ENCODE measurements at places on chromosomes 7 and 10.

DNA sequence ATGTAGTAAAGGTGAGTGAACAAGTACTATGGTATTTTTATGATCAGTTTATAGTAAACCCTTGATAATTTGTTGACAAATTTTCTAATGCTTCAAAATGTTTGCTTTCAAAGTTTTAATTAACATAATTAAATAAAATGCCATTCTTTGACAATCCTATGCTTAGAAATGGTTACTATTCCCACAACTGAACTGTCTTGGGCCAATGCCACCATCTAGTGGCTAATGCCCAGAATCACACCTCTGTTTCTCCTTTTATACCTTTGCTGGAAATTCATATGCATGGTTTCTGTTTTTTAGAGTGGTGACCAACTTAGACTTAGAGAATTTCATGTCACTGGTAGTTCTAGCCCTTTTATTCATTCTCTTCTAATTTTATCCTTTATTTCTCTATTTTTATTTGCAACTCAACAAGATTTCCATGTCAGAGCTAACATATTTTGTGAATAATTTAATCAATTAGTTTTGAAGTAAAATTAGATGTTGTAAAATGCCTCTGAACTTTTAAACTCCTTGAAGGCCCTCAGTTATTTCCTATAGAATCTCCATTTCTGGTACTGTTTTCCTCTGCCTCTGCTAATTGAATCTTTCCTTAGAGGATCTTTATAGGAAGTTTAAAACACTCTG, 31.1 kb downstream of the PCGF5 start:
- peak; percentile 45 for DNase-seq

DNA sequence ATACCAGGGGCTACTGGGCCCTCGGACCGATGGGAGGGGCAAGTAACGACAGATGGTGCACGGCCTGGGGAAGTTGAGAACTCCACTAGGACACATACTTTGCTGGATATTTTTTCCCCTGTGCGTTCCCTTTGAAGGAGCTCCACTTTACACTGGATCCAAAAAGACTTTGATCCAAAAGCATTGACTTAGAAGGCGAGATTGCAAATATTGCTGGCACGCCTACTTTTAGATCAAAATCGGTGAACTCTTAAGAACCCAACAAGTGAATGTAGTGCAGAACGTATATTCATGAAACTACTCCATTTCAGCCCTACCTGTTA, 436 bp upstream of the SLC25A13 start:
- DNase-seq = no peak

- DNase-seq = no peak
Measured at GRCh38 chr7:84142726-84143125, 51.9 kb downstream of the SEMA3A start.

DNA sequence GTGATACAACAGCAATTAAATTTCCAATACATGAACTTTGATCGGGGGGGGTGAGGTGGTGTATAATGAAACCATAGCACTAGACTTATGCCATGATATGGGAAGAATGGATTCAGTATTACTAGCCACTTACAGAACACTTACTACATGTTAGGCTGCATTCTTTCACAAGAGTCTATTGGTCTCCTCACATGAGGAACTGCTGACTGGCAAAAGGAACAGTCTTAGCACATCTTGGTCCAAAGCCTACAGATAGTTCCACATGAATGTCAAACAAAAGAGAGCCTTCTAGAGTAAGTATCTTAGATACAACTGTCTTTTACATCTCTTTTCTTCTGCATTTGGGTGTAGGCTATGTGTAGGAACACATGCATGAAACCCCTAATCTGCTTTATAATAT, 115.9 kb upstream of the DNAJB12 start:
- DNase-seq = no peak

- no peak for DNase-seq
Measured at GRCh38 chr10:5546891-5547680, 22.3 kb downstream of the CALML3 start.

- no peak for DNase-seq
Measured at GRCh38 chr7:107768263-107768662, 24.3 kb downstream of the CBLL1 start.

DNA sequence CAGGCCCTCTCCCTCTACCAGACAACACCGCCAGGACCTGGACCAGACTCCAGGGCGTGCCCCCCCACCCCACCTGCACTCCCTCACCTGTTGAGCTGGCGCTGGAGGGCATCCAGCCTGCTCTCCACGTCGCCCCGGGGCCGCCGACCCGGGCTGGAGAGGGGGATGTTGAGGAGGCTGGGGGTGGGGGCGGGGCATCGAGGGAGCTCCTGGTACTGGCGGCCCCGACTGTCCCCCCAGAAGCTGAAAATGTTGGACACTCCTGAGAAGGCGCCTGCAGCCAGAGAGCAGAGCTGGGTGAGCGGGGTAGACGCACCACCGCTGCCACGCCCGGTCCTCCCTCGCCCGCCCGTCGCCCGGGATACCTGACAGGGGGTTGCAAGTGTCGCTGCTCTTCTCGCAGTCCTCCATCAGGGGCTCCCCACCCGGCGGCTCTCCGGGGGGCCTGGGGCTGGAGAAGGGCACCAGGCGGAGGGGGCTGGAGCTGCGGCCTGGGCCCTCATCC, 30.8 kb downstream of the KCNH2 start:
- no peak for DNase-seq

GRCh38 chr7:149021725-149022062, 6.6 kb downstream of the PDIA4 start:
- no peak for DNase-seq

DNA sequence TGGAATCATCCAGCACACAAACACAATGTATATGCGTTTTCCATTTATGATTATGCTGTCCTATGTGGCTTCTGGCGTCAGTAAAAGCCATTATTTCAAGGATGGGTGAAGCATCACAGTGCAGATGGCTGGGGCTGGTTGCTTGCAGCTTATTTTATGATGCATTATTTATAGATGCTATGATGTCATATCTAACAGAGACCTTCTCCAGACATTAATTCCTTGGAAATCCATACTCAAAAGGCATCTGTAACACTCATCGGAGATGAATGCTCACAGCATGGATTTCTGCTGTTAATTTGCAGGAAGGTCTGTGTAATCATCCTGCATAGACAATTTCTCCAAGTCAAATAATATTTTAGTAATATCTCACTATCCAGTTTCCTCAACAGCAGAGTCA, 7.2 kb downstream of the RGS10 start:
- DNase-seq = no peak

- no peak for DNase-seq
Measured at GRCh38 chr10:43801626-43802025, 152.9 kb upstream of the ZNF32 start.

DNA sequence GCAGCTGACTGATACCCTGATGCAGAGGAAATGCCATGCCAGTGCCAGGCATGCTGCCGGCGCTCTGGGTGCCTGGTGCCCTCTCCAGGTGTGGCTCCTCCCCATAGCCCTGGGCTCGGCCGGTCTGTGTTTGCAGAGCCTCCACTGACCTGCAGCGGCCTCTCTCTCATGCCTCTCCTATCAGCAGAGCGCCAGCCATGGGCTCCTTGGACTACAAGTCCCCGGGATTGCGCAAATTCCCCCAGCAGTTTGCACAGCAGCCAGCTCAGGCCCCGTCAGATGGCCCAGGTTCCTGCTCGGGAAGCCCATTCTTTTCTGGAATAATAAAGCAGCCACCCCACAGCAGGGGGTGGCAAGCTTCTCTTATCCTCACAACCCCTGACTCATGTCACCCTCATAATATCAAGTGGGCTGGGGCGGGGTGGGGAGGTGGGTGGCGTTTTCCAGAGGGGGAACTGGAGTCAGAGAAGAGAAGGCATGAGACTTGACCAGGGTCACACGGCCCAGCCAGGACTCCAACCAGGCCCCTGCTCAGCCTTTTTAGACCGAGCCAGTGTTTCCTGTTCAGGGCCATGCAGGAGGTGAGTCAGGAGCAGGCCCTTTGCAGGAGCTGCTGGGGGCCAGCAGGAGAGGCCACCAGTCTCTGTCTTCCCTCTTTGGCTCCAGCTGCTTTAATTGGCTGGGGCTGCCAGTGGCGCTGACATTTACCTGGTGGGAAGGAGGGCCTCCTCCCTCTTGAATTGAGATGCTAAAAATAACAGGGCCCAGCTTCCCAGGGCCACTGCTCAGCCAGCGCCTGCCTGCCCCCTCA, 58.6 kb downstream of the ZMIZ1 start:
- no peak for DNase-seq

GRCh38 chr10:68871105-68871711, 29.9 kb upstream of the DDX50 start:
- peak; percentile 13 for DNase-seq

- no peak for DNase-seq
Measured at GRCh38 chr7:131536361-131536849, 20.0 kb downstream of the PODXL start.

DNA sequence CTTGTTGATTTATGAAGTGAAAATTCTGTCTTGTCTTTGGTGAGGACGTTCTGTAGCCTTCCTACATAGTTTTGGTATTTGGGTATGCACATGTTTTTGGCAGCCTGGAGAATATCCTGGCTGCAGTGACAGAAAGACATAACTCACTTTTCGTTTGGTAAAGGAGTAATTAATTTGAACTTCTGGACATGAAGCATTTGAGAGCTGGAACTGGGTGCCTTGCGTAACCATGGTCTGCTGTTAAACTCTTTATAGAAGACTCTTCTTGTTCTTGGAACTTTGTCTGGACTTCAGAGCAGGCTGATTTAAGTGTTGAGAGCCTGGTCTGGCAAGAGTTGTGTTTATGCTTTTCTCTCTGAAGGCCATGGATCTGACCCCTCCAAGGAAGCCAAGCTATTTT, 231.3 kb downstream of the LRMDA start:
- DNase-seq = no peak

DNA sequence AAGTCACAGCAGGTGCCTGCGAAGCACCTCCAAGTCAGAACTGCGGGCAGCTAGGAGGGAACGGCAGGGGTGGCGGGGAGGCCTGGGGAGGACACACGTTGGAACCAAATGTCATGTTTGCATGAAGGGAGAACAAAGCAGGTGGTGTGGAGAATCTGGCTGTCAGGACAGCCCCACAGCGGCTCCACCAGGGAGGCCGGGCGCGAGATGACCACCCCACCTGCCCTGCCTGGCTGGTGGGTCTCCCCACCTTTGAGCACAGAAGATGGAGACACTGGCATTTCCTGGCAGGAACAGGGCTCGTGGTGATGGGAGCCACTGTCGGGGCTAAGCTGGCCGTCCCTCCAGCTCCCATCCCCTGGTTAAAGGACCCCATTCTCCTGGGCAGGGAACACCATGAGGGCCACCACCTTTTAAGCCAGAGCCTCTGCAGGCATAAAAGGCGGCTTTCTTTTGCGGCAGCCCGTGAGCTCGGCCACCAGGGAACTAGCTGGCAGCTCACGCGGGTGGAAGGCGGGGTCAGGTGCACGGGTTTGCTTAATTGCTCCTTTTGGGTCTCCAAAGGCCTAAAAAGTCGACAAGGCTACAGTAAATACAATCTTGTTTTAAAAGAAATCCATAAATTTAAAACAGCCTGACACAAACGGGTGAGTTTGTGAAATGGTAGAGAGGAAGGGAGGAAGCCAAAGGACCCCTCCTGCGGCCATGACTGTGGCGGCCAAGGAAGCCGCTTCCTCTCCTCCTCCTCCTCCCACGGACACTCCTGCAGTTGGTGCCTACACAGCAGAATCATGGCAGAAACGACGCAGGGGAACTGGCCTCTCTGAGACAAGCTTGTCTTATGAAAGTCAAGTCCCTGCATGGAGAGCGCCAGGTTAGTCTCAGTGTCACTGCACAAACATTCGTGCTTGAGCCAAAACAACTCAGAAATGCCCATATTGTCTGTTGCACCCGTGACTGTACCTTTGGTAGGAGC, 213.8 kb downstream of the DNAJB6 start:
- DNase-seq = no peak

DNA sequence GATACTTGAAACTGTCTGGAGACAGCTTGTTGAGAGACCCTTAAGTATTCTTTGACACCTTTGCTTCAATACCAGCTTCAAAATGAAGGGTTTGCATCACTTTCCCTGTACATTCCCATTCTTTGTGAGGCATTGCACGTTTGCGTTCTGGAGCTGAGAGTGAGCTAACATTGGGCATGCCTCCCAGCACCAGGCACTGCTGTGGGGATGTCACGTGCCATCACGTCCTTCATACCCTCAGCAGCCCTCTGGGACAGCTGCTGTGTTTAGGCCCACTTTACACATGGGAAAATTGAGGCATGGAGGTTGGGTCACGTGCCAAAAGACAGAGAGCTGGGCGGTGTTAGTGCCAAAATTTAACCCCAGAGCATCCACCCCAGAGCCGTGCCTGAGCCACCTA, 66.2 kb upstream of the INSYN2A start:
- DNase-seq = no peak

GRCh38 chr10:80509403-80510161, 28.1 kb upstream of the SH2D4B start:
- no peak for DNase-seq

GRCh38 chr7:92611735-92612134, 21.5 kb upstream of the FAM133B start:
- DNase-seq = no peak

DNA sequence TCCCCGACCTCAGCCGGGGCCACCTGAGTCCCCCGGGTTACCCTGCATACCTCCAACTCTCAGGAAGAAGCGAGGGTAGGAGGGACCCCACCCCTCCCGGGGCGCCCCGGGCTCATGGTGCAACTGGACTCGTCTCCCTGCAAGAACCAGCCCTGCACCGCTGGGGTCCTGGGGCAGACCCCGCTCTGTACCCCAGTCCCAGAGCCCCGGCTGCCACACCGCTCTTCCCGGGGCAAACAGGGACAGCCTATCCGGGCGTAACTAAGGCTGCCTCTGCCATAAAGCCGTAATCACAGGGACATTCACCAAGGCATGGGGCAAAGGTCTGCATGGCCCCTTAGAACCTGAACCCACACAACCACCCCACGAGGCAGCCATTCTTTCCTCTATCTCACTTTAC, 6.7 kb upstream of the MAFK start:
- DNase-seq = no peak

DNA sequence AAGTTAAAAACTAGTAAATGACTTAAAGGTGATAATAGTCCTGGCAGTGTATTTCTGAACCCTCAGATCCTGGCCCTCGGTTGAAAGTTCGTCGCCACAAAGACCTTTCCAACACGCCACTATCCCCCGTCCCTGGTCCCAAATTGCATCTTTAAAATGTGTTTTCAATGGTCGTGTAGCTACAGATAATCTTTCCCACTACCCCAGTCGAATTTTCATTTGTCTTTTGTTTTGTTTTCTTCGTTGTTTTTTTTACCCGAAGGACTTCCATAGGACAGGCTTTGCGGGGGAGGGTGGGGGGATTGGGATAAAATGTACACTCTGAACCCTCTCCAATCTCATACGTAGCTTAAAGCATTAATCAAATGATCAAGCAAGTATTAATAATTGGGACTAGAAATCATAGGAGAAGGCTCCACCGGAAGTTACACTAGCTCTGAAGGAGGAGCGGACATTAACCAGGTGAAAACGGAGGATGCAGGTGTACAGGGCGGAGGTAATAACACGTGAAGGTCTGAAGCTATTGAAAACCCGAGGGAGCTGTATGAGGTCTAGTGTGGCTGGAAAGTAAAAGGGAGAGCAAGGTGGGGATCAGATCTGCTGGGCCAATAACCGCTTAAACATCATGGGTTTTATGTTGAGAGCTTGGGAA, 32.8 kb upstream of the PHF14 start:
- no peak for DNase-seq

DNA sequence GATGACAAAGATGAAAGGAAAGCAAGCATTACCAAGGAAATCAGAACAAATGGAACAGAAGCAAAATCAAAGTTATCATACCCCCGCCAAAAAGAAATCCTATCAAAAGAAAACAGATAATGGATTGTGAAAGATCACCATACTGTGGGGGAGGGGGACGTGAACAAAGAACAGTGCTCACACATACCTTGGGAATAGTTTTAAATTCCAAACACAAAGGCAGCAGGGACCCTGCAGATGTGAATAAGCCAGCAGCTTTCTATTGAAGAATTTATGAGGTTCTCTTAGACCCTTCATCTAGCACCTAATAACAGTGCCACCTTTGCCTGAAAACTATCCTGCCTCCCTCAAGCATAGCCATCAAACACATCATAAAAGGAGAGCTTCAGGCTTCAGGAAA, 94.0 kb downstream of the AKR1D1 start:
- DNase-seq = no peak
